ENCODE measurements at places on chromosomes 6 and 20.

DNA sequence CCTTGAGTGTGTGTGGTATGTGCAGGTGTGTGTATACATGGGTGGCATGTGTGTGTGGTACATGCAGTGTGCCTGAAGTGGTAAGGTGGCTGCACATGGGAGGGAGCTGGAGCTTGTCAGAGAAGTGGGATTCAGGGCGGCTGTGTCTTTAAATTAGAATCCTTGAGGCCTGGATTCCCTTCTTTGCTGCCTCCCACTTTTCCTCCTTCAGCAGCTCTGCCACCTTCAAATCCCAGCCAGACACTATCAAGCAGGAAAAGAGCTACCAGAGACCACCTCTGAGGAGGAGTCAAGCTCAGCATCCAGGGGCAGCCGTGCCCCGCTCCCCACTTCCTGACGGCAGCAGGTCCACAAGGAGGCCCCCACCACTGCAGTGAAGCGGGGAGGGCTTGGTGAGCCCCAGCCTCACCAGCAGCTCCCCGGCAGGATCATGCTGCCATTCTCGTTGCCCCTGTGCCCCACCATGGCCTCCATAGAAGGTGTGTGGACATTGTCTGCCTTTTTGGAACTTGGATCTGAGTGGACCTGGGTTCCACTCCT lies 131.0 kb upstream of the MLN start:
- no peak for DNase-seq

GRCh38 chr6:96761794-96762193 lies 75.5 kb downstream of the GPR63 start:
- no peak for DNase-seq

DNA sequence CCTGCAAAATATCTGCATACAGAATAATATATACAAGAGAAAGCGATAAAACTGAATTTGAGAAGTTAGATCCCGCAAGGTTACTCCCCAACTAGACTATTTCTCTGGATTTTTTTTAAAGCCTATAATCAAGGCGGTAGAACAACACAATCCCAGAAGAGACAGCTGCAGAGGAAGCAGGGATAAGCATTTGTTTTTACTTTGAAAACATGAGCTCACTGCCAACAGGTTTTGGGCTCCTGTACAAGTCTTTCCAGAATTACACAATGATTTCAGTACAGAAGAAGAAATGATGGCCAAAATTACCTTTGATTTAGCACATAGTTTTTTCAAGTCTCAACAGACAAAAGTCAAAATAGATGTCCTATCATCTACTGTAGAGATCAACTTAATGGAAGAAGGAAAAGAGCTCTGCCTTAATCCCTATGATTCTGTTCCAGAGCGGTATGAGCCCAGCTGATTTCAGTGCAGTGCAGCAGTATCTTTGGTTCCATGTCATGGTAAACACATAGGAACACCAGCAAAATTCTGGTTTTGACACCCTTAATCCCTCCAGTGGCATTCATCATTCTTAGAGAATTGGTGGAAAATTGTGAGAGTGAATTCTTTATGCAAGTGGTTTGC lies 304.3 kb downstream of the HDGFL1 start:
- DNase-seq, result no peak

GRCh38 chr6:4613381-4613780 lies 162.8 kb upstream of the CDYL start:
- no peak for DNase-seq

DNA sequence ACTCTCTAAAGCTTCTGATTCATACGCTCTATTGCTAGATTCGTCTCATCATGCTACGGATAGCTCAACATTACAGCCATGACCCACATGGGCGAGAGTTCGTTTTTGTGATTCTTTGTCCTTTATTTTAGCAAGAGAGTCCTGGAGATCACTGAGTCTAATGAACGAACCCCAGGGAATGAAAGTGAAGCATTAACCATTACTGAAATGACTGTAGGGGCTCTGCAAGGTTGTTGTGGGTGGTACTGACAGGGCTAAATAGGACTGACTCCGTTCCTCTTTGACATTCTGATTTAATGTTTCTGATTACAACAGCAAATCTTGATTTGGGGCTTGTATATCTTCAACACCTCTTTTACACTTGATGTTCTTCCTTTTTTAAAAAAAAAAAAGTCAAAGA lies 13.7 kb upstream of the RTF2 start:
- no peak for DNase-seq

DNA sequence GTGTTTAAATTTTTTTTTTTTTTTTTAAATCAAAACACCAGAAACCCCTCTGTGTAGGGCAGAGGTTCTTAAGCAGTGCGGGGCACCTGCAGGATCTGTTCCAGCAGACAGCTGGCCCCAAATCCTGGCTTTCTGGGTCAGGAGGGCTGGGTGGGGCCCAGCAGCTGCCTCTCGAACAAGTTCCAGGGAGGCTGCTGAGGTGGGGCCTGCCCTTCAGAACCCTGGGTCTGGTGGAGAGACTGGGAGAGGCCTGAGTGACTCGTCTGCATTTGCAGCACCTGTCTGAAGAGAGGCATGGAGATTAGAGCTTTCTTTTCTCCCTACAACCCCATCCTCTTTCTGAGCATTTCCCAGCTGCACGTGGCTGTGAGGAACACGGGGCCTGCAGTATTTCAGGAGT lies 8.4 kb downstream of the PSMG4 start:
- no peak for DNase-seq

DNA sequence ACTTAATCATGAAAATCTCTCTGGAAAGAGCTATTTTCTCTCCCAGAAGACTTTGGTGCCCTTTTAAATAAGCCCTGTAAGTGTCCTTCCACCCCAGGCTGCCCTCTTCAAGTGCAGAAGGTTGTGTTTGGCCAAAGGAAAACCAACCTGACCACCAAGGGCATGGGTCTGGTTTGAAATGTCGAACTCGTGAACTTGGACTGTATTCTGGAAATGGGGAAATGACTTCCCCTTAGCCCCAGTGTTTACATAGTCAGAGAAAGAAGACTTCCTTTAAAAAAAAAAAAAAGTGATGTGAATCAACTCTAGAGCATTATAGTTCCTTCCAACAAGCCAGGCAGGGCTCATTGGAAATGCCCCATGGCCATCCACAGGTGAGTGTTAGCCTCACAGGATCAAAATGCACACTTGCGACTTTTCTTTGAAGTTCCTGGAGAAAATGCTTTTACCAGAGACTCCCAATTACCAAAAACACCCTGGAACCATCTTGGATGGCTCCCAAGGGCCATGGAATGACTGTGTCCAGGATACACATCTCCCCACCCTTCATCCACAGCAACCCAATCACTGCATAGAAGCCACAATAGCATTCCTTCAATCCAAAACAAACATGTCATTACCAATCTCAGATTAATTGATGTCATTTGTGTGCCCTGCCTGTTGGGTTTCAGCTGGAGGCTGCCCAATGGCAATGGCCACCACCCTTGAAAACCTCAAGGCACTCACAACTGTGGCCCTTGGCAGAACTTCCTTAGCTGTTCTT lies 133.8 kb downstream of the CLIC5 start:
- DNase-seq, result no peak

GRCh38 chr6:5302220-5302946 lies 41.1 kb downstream of the FARS2 start:
- peak; percentile 12 for DNase-seq
